ENCODE measurements at places on chromosomes 3 and 15.
A peak's percentile ranks its signal among the peaks of the same experiment; 100 is the strongest.

DNA sequence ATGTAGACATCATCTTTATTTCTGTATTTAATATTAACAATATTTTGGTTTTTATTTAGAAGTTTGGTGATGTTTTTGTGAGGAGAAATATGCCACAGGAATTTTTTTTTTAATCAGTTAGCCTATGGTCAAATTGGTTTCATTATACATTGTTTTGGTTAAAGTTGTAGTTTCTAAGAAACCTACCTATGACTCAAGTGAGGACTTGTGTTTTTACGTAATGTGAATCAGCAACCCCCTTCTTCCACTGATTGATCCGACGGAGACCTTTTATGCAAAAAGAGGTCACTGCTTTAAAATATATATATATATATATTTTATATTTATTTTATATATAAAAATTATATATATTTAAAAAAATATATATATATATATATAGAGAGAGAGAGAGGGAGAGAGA is 698.1 kb downstream of the FHIT start:
- ATAC-seq, result peak; percentile 51

- ATAC-seq, result no peak
Observed at GRCh38 chr15:63246691-63247469, 30.5 kb upstream of the APH1B start.

DNA sequence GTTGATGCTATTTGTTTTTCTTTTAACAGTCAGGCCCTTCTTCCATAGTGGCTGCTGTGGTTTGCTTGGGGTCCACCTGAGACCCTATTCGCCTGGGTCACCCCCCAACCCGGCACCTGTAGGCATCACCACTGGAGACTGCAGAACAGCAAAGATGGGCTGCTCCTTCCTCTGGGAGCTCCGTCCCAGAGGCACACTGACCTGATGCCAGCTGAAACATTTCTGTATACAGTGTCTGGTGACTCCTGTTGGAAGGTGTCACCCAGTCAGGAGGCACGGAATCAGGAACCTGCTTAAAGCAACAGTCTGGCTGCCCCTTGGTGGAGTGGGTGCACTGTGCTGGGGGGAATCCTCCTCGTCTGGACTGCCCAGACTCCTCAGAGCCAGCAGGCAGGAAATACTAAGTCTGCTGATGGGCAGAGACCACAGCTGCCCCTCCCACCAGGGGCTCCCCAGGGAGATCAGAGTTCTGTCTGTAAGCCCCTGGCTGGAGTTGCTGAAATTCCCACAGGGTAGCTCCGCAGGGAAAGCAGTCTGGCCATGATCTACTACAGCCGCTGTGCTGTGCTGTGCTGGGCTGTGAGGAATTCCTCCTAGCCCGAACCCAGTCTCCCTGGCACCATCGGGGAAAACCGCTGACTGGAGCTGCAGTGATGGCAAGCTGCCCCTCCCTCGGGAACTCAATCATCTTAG is 248.2 kb downstream of the TBC1D5 start:
- no peak for ATAC-seq

- no peak for ATAC-seq
Observed at GRCh38 chr3:26428992-26429391, 193.6 kb upstream of the LRRC3B start.

DNA sequence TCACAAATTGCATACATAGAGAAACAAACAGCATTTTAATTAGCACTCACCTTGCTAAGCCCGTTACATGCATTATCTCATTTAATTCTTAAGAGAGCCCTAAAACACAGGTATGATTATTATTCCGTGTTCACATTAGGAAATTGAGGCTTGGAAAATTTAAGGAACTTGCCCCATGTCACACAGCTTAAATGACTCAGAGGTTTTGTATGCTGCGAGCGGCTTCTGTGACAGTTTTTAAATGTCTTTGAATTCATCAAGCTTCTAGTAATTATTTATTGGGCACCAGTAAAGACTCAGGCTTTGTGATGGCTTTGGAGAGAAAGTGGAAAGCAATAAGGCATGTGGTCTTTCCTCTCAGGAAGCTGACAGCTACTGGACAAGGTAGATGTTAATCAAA is 166.7 kb upstream of the THBS1 start:
- ATAC-seq, result no peak
